Activated CD4-positive, alpha-beta T cell treated with anti-CD3 and anti-CD28 coated beads for 48 hours (primary cell): ENCODE measurements at places on chromosomes 1 and 21.

DNA sequence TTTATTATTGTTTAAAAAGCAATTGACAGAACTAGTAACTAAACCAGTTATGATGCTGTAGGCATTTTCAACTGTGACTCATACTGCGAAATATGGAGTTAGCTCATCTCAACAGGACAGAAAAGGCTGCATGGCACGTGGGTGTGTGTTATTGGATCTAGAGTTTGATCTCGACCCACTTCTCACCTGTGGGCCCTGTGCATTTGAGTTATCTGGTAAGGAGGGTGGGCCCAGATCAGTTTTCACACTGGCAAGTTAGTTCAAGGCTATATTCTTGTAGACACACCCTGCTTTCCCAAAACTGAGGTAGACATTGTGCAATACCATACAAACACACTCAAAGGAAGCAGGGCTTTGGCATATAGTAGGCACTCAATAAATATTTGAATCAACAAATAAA is 71.3 kb upstream of the PRDX6 start:
- DNase-seq: peak; percentile 33

GRCh38 chr1:54627196-54627595 is 3.9 kb upstream of the FAM151A start:
- DNase-seq: no peak

DNA sequence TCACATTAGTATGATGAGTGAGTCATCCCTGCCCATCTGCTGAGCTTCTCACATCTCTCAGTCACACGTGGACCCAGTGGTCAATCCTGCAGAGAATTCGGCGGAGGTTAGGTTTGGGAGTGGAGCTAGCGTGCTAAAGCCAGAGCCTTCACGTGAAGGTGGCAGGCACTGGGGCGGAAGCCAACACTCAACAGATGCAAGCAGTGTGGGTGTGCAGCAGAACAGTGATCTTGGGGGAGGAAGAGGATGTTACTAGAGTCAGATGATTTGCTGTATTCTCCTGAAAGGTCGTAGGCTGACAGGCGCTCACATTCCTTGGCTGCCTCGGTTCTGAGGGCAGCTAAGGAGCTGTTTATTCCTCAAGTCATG is 6.7 kb downstream of the C1orf115 start:
- DNase-seq: no peak

- DNase-seq: peak; percentile 8
Measured at GRCh38 chr1:7177021-7177420, 391.8 kb downstream of the CAMTA1 start.

- no peak for DNase-seq
Measured at GRCh38 chr21:38404177-38404576, 94.1 kb downstream of the ERG start.

DNA sequence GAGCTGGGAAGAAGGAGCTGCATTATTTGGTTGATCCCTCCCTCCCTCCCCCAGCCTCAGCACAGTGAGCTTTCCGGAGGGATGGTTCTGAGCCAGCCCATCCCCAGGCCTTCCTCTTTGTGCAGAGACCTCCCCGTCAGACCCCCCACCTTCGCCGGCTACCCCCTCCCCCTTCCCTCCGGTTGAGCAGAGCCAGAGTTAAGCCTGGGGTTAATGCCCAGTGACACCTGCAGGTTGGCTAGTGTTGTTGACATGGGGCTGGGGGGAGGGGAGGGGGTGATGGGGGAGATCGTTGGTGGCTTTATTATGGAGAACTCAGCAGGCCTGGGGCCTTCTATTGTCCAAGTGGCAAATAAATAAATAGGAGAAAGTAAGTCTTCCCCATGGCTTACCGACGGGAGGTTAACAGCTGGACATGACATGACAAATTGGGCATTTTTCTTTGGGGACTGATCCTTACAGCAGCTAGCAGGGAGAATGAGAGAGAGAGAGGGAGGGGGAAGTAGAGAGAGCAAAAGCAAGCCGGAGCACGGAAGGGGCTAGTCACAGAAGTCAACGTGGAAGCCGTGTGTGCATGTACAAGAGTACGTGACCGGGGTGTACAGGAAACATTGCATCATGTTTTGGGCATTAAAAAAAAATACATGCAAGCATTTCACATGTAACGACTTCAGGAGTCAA is 131.1 kb downstream of the TMEM53 start:
- no peak for DNase-seq

- DNase-seq: no peak
Measured at GRCh38 chr1:206854401-206855129, 10.9 kb upstream of the IL20 start.

DNA sequence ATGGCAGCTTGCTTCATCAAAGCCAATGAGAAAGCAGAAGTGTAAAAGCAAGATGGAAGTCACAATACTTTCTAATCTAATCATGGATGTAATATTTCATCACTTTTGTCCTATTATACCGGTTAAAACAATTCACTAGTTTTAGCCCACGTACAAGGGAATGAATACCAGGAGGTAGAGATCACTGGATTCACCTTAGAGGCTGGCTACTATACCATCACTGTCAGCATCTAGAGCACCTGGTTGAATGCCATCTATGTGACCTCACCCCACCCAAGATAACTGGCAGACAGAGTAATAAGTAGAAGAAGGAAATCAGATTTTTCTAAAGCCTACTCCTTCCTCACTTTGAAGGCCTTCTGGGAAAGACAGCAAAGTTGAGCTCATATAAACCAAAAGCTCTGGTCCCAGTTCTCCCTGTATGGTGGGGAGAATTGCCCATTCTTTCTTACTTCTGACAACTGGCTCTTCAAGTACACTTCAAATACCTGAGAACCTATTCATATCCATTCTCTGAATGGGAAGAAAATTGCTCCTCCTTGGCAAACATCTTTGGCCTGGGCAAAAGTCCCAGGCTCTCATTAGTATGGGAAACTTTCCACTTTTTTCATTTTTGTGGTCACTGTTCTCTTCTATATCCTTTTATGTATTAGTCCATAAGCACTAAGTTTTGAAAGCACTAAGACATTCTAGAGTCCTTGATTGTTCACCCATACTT is 24.8 kb downstream of the HSD3B1 start:
- no peak for DNase-seq

DNA sequence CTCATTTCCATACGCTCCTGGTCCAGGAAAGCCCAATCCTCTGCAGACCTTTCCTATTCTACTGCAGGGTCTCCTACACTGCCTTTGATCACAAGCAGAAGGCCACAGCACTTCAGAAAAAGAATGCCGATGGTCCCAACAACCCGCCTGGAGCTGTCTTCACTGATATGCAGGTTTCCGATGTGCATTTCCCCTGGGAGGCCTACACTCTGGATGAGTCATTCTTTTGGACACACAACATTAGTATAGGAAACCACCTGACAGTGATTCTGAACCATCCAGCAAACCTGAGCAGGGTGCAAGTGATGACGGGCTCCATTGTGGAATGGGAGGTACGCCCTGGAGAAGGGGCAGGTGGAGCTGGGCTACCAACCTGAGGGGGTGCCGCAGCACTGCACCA is 15.0 kb downstream of the PCAT6 start:
- no peak for DNase-seq

GRCh38 chr1:4668743-4669700 is 14.6 kb downstream of the AJAP1 start:
- no peak for DNase-seq

GRCh38 chr1:77120950-77121349 is 98.3 kb downstream of the PIGK start:
- DNase-seq: no peak

- no peak for DNase-seq
Measured at GRCh38 chr1:55716610-55717009, 501.4 kb upstream of the USP24 start.

DNA sequence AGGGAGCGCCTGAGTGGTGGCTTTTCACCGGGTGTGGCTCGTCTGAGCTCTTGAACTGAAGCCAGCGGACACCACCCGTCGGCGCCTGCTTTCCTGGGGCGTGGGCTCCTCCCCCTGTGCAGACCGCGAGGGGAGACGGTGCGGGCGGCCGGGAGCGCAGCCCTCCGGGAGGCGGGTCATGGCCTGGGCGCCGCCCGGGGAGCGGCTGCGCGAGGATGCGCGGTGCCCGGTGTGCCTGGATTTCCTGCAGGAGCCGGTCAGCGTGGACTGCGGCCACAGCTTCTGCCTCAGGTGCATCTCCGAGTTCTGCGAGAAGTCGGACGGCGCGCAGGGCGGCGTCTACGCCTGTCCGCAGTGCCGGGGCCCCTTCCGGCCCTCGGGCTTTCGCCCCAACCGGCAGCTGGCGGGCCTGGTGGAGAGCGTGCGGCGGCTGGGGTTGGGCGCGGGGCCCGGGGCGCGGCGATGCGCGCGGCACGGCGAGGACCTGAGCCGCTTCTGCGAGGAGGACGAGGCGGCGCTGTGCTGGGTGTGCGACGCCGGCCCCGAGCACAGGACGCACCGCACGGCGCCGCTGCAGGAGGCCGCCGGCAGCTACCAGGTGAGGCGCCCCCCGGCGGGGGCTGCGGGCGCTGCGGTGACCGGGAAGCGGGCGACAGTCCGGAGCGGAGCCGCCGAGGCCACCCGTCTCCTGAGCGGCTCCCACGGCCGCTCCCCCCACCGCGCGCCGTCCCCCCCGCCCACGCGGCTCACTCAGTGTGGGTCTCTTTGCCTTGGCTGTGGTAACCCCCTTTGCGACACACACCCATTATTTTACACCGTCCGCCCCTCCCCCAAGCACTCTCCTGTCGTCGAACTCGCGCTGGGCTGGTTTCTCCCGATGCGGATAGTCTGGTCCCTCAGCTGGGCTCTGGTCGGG is at the start of gene TRIM58:
TSS of gene TRIM58 (plus strand) at position 119 of the 916 bp plus-strand sequence. CDS start at position 179, 60 bp downstream.
- DNase-seq: peak; percentile 49

GRCh38 chr21:29718081-29718815 is 221.5 kb downstream of the GRIK1 start:
- peak; percentile 7 for DNase-seq

DNA sequence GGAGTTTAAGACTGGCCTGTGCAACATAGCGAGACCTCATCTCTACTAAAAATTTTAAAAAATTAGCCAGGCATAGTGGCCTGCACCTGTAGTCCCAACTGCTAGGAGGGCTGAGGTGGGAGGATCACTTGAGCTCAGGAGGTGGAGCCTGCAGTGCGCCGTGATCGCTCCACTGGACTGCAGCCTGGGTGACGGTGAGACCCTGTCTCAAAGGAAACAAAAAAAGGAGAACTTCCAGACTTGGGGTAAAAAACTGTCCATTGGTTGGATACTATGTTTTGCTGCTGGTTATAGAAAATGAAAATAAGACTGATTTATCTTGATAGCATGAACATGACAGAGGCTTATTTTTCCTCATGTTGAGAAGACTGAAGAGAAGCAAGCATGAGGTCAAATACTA is 79.4 kb downstream of the WDR4 start:
- no peak for DNase-seq

DNA sequence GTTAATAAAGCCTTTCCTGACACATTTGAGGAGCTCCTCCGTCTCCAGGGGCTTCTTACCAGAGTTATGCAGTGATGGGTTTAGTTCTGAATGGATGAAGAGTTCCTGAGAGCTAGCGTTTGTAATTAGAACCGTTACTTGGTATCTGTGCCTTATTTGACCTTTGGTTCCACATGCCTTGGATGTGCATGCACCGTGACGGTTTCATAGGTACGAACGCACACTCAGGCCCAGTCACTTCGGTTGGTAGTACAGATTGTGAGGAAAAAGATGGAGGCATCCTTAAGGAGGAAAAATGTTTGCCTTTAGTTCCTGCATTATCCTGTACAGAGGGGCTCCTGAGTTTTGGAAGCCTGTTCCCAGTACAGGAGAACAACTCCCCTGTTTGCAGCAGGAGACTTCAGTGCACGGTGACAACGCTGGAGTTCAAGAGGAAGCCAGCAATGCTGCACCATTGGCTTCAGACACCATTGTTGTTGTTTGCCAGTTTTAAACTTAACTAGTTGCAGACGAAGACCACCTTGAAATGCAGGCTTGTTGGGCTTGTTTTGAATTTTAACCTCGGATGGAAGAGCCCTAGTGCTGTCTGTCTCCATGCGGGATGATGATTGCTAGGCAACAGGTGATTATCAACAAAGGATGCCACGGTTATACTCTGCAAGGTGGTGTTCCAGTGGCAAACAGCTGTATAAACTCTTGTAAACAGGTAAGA is 8.2 kb downstream of the RBM15 start:
- DNase-seq: no peak

DNA sequence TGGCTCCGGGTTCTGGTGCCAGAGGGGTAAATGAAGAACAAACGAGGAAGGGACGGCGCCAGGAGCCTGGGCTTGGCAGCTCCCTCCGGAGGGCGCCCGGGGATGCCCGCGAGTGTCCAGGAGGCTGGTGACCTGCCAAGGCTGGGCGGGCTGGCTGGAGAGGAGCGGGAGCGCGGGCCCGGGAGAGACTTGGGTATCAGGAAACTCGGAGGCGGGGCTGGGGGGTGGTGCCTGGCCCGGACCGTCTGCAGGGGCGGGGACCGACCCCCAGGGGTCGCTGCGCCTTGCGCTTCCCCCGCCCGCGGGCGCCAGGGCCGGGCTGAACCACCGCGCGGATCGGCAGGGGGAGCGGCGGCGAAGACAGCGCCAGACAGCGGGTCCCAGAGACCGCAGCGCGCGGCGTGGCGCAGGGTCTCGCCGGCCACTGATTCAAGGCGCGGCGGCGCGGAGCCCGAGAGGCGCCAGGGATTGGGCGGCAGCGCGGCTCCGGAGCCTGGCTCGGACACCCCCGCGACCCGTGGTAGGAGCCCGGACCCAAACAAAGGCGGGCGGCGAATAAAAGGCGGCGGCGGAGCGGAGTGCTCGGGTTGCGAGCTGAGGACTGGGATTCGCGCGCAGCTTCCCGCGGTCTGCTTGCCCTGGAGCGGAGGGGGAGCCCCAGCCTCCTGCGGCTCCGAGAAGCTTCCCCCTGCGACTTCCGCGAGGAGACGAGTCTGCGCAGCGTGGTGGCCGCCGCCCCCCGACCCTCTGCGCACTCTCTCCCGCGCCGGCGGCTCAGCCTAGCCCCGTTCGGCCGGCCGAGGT is at the start of gene DISP3:
TSS of gene DISP3 (plus strand) at position 585 of the 804 bp plus-strand sequence. CDS start 21,838 bp downstream, outside the sequence.
- peak; percentile 84 for DNase-seq

GRCh38 chr1:231094421-231094820 is 54.4 kb upstream of the FAM89A start:
- DNase-seq: no peak

- no peak for DNase-seq
Measured at GRCh38 chr1:25198663-25199252, 33.5 kb downstream of the SYF2 start.

GRCh38 chr21:25691976-25692375 is 42.7 kb downstream of the ATP5PF start:
- DNase-seq: no peak

GRCh38 chr1:223556414-223557129 is 108.9 kb downstream of the CAPN8 start:
- peak; percentile 78 for DNase-seq

DNA sequence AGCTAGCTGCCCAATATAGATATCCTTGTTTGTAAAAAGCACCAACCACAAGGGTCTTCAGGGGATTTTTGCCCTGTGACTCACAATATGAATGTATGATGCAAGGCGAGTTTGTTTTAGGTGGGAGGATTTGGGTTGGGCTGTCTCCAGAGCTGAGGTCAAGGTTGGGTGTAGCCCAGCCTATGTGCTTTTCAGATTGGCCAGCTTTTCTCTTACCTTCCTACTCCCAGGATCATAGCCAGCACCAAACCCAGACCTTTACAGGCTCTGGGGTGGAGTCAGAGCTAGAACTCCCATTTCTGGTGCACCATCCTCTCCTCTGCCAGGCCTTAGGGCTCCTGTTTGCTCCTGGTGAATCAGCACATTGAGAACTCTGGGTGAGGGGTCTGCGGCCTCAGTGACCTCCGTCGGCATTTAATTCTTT is 55.6 kb upstream of the GCLM start:
- DNase-seq: no peak
